MV-4-11 (cell line): ENCODE measurements at places on chromosomes 6 and 20.
A peak's percentile ranks its signal among the peaks of the same experiment; 100 is the strongest.

GRCh38 chr6:100488244-100488643 lies 23.5 kb upstream of the SIM1 start:
- DNase-seq: peak; percentile 92

GRCh38 chr6:15326067-15326614 lies 80.3 kb downstream of the JARID2 start:
- DNase-seq: no peak

- no peak for DNase-seq
Observed at GRCh38 chr6:168416531-168416930, 24.5 kb upstream of the SMOC2 start.

GRCh38 chr6:4369616-4370015 lies 234.2 kb upstream of the ECI2 start:
- peak; percentile 26 for DNase-seq

- DNase-seq: no peak
Observed at GRCh38 chr20:10719740-10720385, 46.1 kb upstream of the JAG1 start.

DNA sequence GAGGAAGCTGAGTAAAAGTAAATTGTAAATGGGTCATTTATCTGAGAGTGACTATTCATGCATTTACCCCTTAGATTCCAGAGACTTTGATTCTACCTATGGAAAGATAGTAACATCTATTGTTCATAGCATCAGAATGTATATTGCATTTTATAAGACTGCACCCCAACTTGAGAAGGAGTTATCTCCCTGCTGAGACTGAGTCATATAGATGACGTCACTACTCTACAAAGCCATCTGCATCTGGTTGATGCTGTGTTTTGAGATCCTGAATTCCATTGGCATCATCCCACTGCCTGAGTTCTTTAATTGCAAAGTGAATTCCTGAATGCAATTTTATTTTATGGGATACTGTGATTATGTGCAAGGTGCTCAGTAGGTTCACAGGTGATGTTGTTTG lies 444.0 kb upstream of the SLC35B3 start:
- DNase-seq: peak; percentile 54

DNA sequence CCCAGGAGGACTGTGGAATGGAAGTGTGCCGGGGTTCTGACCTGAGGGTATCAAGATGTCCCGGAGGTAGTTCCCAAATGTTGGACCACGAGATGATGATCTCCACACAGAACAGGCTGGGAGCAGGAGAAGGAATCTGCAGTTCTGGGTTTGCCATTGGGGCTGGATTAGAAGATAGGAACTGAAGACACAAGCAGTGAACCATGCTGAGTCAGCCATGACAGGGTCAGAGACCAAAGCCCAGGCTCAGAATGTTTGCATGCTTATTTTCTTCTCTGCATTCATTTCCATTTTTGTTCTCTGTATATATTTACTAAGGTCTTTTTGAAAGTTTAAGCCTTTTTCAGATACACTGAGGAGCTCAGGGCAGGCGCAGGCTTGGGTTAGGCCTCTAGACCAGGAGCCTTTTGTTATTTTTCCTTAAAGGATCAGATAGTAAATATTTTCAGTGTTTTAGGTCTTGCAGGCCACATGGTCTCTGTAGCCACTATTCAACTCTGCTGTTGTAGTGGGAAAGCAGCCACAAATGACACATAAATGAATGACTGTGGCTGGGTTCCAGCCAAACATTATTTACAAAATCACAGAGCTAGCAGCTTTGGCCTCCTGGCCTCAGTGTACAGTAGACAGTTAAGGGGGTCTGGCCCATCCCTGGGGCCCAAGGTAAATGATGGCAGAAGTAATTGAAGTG lies 28.5 kb downstream of the SLC35D3 start:
- no peak for DNase-seq

GRCh38 chr6:107730106-107730505 lies 94.0 kb downstream of the SCML4 start:
- no peak for DNase-seq

- DNase-seq: no peak
Observed at GRCh38 chr6:130507666-130508028, 141.8 kb downstream of the TMEM200A start.

GRCh38 chr6:158586652-158587051 lies 26.8 kb downstream of the TMEM181 start:
- DNase-seq: no peak
